ENCODE measurements at places on chromosomes 7 and 10.
A peak's percentile ranks its signal among the peaks of the same experiment; 100 is the strongest.

- no peak for DNase-seq
These were observed 188.5 kb upstream of the BMPER start for GRCh38 chr7:33716581-33717477.

DNA sequence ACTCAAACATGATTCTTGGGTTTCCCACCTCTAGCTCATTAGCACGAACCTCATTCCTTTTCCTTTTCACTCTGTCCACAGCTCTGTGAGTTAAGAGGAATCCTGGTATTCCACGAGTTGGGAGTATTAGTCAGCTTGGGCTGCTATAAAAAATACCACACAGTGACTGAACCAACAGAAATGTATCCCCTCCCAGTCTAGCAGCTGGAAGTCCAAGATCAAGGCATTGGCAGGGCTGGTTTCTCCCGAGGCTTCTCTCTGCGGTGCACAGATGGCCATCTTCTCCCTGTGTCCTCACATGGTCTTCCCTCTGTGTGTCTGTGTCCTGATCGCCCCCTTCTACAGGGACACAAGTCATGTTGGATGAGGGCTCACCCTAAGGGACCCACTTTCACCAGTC is 261.6 kb downstream of the TNS3 start:
- peak; percentile 24 for DNase-seq

DNA sequence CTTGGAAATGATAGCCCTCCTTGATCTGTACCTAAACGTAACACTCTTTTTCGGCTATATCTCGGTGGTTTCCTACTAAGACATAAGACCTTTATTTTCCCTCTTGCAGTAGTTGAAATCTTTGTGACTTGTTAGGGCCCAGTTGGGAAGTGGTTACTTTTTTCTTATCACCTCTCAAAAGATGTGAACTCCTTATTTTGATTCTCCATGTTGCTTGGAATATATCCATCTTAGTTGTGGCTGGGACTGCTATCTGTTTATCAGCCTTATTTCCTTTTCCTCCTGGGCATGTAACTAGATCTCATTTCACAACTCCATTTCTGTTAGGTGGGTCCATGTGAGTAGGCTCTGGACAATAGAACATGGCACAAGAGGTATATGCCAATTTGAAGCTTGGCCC is 4.1 kb upstream of the CPED1 start:
- DNase-seq = no peak

- DNase-seq = no peak
These were observed 66.7 kb upstream of the NEUROD6 start for GRCh38 chr7:31407178-31407676.

- no peak for DNase-seq
These were observed 467.9 kb upstream of the PODXL start for GRCh38 chr7:132024290-132024689.

GRCh38 chr10:108374991-108375390 is 1210.5 kb upstream of the SORCS1 start:
- no peak for DNase-seq

GRCh38 chr7:945147-945555 is 9.3 kb downstream of the ADAP1 start:
- no peak for DNase-seq

DNA sequence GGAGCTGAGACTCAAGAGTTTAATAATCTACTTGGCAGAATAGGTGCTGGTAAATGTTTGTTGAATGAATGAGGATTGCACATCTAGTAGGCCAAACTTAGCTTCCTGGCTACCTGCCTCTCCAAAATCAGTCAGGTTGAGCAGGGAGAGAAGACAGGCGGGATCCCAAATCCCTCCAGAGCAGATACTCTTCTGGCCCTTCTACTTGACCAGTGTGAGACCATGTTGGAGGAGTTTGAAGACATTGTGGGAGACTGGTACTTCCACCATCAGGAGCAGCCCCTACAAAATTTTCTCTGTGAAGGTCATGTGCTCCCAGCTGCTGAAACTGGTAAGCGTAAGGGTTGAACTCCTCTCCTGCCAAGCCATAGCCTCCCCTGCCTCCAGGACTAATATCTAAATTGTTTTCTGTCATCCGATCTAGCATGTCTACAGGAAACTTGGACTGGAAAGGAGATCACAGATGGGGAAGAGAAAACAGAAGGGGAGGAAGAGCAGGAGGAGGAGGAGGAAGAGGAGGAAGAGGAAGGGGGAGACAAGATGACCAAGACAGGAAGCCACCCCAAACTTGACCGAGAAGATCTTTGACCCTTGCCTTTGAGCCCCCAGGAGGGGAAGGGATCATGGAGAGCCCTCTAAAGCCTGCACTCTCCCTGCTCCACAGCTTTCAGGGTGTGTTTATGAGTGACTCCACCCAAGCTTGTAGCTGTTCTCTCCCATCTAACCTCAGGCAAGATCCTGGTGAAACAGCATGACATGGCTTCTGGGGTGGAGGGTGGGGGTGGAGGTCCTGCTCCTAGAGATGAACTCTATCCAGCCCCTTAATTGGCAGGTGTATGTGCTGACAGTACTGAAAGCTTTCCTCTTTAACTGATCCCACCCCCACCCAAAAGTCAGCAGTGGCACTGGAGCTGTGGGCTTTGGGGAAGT is 2.2 kb upstream of the MBLAC1 start:
- DNase-seq = no peak

- DNase-seq = no peak
These were observed 6.6 kb downstream of the CPA5 start for GRCh38 chr7:130350945-130351790.

- peak; percentile 33 for DNase-seq
These were observed 920.8 kb upstream of the ZNF722 start for GRCh38 chr7:63077841-63078240.

Data from coronary artery (tissue), 2 donors.